ENCODE measurements at places on chromosomes 2 and 18. TPM values are rescaled to one million over a fixed set of nuclear protein-coding genes. Genes with fewer than 3 reads are reported as not detected.

GRCh38 chr18:23198217-23198845 is 63.0 kb downstream of the CABLES1 start:
- DNase-seq, result no peak

DNA sequence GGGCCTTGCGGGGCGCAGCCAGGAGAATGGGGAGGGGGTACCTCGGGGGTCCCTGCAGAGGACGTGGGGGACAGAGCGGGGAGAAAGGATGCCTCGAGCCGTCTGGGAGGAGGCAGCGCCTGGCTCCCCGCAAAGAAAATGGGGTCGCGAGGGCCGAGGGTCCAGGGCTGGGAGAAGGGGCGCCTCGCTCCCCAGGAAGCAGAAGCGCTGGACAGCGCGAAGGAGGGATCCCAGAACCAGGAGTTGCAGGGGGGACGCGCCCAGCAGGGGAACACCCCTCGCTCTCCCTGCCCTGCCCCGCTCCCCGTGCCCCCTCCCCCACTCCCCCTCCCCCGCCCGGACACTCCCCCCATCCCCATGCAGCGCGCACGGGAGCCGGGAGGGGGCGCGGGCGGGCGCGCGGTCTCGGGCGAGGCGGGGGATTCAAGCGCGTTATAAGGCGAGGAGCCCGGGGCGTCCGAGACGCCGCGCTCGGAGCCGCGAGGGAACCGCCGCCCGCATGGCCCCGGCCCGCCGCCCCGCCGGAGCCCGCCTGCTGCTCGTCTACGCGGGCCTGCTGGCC is at the start of gene ERFE:
Gene ERFE (plus strand): TSS at position 462 of the 562 bp plus-strand sequence. CDS start 38 bp downstream, at position 500.
- DNase-seq, result no peak

Gene TUBB6
- 599 TPM for total RNA-seq

Gene MC4R
- total RNA-seq, result 1.4 TPM

DNA sequence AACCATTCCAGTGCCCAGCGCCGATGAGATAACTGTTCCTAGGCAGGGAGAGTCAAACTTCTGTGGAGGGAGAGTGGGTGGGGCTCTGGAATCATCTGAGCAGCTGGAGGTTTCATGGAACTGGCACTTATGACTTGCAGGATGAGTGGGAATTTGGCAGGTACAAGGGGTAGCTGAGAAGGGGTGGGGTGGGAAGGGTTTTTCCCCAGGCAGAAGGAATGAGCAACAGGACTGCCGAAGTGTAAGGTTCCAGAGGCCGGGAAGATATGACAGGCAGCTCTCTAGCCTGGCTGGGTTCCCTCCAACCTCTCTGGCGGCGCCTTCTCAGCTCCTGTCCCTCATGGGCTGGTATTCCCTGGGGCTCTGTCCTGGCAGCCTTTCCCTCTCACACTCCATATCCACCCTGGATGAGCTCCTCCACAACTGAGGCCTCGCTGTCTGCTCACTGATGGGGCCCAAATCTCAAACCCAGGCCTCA is 2.5 kb upstream of the TET3 start:
- no peak for DNase-seq

Gene POTEJ
- total RNA-seq, result not detected

DNA sequence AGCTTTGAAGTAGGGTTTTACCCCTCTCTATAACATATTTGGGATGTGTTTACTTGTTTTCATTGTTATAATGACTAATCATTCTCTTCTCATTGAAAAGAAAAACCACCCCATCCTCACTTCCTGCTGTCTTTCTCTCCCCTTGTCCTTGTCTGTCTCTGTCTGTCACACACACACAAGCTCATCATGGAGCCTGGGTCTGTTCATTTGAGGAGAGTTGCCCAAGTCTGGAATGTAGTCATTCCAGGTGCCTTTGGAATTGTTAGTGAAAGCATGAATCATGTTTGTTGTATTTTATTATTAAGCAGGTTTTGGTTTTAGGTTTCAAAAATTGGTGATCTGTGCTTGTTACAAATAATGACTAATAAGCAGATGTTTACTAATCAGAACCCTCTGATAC is 133.5 kb upstream of the IL1R2 start:
- DNase-seq, result no peak

DNA sequence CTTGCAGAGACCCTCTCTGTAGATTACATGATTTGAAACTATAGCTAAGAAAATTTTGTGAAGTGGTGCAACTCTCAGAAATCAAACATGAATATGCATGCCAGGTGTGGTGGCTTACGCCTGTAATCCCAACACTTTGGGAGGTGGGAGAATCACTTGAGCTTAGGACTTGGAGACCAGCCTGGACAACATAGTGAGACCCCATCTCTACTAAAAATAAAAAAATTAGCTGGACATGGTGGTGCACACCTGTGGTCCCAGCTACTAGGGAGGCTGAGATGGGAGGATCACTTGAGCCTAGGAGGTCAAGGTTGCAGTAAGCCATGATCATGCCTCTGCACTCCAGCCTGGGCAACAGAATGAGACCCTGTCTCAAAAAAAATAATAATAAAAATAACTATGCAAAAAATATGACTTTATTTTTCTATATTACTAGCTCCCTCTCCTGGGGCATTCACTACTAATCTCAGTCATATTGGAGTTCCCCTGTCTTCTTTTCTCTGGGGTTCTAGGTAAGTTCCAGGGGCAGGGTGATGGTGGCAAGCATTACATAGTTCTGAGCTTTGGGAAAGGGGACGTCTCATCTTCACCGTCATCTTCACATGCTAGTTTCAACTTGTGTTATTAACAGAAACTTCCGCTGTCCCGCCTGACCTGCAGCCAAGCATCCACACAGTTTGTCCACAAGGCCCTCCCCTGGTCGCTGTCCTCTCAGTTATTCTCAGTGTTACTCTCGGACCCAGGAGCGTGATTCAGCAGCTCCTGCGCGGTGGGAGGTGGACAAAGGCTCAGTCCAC is 96.8 kb upstream of the MBOAT2 start:
- no peak for DNase-seq

GRCh38 chr2:23491591-23492336 is 106.8 kb downstream of the KLHL29 start:
- DNase-seq, result no peak

DNA sequence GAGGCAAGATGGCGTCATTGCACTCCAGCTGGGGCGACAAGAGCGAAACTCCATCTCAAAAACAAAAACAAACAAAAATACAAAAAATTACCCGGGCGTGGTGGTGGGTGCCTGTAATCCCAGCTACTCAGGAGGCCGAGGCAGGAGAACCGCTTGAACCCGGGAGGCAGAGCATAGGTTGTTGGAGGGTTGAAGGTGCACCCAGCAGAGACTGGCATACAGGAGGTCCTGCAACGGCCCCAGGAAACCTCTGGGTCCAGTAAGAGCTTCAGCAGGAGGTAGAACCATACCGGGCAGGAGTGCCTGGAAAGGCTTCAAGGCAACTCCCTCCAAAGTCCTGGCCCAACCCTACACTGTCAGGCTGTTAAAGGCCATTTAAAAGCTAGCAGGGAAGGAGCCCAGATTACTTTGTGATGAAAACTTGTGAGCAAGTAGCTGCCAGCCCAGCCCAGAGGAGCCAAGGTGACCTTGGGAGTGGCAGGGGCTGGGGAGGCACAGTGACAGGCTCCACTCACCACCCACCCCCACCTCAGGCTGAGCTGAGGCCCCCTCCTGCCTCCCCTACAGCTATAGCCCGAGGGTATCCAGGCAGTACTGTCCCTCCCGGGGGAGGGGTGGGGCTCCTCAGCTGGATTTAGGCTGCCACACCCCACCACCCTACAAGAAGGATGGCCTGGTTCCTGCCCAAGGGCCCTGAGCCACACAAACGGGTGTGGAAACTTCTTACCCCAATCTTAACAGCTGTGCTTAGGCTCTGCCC is 28.1 kb downstream of the TFCP2L1 start:
- no peak for DNase-seq

DNA sequence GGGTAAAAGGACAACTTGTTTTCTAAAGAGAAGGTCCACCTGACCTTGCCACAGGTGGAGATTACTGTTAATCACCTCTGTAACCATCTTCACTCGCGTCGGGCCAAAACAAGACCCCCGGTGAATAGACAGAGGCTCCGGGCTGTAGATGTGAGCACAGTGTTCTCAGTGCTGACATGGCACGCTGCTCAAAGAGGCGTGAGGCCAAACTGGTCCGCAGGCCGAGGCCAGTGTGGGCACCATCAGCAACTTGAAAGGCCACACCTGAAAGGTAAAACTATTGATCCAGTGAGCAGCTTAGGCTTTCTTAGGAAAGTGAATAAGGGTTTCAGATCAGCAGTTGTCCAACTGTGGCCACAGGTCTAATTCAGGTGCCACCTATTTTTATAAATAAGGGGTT is 75.1 kb downstream of the MYT1L start:
- no peak for DNase-seq

DNA sequence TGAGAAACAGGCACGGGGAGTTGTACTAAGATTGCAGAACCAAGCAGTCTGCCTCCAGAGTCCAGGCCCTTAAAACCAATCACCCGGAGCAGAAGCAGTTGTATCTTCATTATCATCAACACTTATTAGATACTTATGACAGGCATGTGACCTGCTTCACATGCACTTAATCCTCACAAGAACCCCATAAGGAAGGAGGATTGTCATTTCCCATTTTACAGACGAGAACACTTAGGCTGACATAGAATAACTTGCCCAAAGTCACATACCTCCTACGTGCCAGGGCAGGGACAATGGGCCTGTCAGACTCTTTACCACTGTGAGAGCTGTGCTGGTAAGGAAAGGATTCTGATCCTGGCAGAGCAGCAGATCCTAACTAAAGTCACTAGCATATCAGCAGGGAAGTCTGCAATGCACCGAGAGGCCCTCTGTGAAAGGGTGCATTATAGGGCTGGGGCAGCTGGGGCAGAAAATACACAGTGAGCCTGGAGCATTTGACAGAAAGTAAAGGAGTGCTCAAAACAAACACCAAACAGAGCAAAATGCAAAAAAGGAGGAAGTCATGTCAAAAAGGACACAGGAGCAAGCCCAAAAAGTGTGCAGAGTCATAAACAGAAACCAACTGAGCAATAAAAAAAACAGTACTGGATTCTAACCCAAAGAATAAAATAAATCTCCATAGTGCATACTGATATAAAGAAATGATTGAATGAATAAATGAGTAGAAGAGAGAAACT is 55.9 kb upstream of the SP3 start:
- no peak for DNase-seq

Gene SPATA3
- total RNA-seq, result not detected

GRCh38 chr2:202771336-202771735 is 100.2 kb downstream of the ICA1L start:
- no peak for DNase-seq

Data from esophagus muscularis mucosa (tissue), 4 donors.